ENCODE measurements at places on chromosomes 5 and 9. TPM values are rescaled to one million over a fixed set of nuclear protein-coding genes. Genes with fewer than 3 reads are reported as not detected.

GRCh38 chr5:36600917-36601527, 5.4 kb upstream of the SLC1A3 start:
- DNase-seq = no peak

SOHLH1 gene
- not detected for total RNA-seq

GRCh38 chr5:127585661-127586060, 63.2 kb upstream of the CTXN3 start:
- DNase-seq = no peak

FAM78A gene
- 1.7 TPM for total RNA-seq

SUB1 gene
- 153 TPM for total RNA-seq

GRCh38 chr5:68542207-68542606, 326.7 kb downstream of the PIK3R1 start:
- peak; percentile 54 for DNase-seq

ARSI gene
- total RNA-seq = 11.0 TPM

GRCh38 chr9:79471580-79472543, 99.9 kb upstream of the TLE4 start:
- peak; percentile 79 for DNase-seq

MXD3 gene
- total RNA-seq = 43.1 TPM

DNA sequence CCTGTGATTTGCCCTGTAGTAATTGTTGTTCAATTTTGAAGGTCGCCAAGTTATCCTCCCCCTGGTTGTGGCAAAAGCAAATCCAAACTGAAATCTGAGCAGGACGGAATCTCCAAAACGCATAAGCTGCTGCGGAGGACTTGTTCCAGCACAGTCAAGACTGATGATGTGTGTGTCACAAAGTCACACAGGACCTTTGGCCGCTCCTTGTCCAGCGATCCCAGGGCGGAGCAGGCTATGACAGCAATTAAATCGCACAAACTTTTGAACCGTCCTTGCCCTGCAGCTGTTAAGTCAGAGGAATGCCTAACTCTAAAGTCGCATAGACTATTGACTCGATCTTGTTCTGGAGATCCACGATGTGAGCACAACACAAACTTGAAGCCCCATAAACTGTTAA, 128.4 kb downstream of the PARP8 start:
- DNase-seq = no peak

GRCh38 chr5:6454628-6455053, 6.0 kb downstream of the UBE2QL1 start:
- no peak for DNase-seq
